ENCODE measurements at places on chromosomes 16 and 17.

DNA sequence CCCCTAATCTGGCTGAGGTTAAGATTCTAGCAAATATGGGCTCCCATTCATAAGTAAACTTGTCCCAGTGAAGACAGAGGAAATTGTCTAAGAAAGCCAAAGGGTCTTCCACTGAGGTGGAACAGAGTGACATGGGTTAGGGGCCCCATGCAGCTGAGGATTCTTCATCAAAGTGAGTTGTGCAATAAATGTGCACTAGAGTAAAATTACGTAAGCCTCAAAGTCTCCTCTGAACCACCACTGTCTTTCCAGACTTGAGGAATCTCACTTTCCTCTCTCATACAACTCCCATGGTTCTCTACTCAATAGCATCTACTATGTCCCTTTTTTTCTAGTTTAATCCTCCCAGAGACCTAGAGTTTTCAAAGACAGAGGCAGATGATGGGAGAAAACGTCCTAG, 132.4 kb downstream of the CA10 start:
- DNase-seq, result peak; percentile 17

GRCh38 chr16:67562918-67563707, 787 bp downstream of the CTCF start:
- DNase-seq, result peak; percentile 73

DNA sequence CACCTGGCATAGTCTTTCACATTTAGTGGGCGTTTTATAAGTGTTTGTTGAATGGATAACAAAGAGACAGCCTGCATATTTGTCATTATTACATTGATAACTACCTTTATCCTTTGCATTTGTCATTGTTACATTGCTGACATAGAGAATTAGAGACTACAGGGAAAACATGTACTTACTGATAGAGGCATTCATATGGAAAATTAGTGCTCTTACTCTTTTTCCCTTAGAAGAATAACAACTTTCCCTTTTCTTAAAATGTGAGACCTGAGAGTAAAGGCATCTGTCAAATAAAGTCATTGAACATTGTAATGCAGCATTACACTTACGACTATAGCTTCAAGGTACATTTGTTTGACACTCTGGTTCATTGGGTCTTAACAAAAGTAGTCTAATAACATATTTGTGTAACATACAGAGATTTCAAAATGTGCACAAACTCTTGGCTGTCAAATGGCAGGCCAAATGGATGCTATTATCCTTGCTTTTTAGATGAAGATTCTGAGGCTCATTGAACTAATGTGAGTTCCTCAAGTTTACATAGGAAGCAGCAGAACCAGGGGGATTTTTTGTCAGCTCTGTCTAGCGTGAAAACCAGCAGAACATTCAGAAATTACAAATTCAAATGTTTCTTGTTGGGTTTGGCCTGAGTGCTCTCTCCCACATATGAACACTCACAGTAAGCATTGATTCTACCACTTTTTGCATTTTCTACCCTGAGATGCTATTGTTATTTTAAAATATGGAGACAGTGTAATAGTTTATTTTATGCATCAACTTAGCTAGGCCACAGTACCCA, 28.5 kb downstream of the SMIM36 start:
- no peak for DNase-seq

DNA sequence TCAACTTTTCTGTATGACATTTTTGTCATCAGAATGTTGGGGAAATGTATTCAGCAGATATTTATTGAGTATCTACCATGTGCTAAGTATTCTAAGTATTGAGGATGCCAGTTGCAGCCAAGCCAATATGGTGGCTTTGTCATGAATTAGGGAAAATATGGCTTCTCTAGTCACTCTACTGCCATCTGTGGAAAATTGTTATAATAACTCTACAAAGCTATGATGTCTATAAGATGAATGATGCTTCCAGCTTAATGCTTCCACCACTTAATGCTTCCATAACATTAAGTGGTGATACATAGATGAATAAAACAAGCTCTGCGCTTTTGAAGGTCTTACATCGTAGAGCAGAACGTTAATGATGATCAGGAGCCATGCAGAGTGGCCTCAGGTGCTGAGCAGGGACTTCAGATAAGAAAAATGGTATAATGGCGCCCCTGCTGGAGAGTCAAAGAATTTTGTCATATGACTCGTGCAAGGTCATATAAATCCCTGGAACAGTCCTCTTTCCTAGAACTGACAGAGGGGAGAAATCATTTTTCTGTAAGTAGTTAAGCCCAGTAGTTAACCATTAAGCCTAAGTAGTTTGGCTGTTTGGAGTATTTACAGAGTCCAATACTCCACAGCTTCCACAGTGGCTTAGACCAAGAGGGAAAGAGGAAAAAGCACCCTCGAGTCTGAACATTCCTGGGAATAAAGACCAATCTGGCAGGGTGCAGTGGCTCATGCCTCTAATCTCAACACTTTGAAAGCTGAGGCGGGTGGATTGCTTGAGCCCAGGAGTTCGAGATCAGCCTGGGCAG, 2.7 kb upstream of the TMIGD1 start:
- peak; percentile 42 for DNase-seq

DNA sequence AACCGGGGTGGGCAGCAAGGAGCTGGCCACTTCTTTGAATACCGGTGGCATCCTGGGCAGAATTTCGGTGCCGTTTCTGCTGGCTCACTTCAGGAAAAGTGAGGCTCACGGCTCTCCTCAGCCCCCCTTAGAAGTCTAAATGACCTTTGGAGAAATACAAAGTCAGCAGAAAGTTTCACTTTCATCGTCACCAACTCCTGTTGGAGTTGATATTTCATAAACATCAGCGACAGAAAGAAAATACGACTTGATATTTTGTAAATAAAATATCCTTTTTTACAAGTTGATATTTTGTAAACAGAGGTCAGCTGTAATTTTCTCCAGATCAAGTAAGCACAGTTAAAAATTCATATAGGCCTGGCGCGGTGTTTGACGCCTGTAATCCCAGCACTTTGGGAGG, 781 bp downstream of the ZNF75A start:
- DNase-seq, result no peak

DNA sequence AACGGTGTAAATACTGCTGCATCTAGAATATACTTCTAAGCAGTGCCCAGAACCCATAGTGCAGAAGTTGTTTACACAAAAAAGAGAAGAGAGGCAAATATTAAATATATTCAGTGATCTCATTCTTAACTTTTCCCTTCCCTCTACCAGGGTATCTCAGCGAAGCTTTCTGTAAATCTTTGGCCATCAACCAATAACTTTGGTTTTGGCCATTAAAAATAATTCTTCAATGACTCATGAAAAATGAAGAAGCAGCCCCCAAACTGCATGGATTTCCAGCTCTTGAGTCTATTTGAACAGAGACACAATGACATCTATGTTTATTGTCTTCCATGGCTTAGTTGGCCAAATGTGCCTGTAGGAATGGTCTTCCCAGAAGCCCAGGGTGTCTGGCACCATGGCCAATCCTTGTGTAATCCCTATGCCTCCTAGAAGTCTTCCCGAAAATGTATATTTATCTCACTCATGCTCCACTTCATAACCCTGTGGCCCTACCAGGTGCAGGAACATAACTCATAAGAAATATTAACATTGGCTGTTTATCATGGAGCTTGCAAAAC, 646.6 kb downstream of the TOX3 start:
- peak; percentile 8 for DNase-seq

DNA sequence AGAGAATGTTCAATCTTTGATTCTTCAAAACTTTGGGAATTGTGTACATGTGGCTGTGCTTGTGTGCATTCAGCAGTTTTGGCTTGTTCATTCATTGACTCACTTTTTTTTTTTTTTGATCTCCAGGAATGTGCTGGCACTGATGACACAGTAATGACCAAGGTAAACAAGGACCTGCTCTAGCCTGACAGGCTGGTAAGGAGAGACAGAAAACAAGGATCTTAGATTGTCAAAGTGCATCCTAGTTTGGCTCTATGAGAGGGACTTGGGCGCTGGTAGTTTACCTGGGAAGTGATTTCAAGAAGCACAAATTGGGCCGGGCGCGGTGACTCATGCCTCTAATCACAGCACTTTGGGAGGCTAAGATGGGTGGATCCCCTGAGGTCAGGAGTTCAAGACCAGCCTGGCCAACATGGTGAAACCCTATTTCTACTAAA, 233.1 kb upstream of the WSCD1 start:
- DNase-seq, result peak; percentile 35

GRCh38 chr17:66535611-66536010, 233.2 kb downstream of the PRKCA start:
- no peak for DNase-seq

DNA sequence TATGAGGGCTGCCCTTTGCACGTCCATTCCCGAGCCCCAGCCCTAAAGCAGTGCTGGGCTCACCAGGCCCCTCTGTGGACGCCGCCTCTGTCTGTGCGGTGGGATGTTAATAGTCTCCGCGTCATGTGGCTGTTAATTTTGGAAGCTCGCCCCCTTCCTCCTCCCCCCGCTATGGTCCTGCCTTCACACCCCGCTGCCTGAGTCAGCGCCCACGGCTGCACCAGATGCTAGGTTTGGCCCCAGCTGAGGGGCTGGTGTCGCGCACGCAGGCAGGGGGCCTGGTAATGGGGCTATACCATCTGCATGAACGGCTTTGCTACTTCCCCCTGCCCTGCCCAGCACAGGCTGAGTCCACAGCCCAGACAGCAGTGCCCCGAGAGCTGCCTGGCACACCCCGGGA, 4.1 kb upstream of the SSTR5 start:
- no peak for DNase-seq

GRCh38 chr16:82293671-82294070, 123.6 kb upstream of the MPHOSPH6 start:
- no peak for DNase-seq

DNA sequence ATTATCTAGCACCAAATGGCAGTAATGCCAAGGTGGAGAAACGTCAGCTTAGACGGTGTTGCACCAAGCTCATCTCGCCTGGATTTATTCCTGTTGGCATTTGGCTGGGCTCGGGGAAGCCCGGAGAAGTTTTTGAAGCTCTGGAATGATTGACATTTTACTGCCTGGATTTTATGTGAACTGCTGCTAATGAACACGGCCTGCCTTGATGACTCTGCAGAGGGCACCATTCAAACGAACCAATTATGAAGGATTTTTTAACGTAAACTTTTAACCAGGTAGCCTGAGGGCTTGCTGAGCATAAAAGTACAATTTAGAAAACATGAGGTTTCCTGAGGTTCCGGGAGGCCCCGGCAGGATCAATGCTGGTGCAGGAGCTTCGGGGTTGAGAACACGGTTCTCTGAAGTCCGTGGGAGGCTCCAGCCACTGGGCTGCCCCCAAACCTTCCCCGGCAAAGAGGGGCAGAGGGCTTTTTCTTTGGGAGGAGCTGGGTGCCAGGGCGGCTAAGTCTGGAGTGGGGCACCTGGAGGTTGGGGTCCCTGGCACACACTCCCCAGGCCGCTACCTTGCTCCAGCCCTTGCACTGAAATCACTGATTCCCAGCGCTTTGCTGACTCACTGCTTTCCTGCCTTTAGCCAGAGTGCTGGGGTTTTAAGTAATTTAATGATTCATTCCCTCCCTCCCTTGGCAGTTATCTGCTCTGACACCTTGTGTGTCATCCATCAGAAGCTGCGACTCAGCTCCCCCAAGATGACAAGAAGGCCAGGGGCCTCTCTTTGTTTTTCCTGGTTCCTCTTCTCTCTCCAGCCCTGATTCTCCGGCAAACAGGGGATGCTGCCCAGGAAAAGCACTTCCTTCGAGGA, 161.2 kb upstream of the IRX3 start:
- peak; percentile 92 for DNase-seq

DNA sequence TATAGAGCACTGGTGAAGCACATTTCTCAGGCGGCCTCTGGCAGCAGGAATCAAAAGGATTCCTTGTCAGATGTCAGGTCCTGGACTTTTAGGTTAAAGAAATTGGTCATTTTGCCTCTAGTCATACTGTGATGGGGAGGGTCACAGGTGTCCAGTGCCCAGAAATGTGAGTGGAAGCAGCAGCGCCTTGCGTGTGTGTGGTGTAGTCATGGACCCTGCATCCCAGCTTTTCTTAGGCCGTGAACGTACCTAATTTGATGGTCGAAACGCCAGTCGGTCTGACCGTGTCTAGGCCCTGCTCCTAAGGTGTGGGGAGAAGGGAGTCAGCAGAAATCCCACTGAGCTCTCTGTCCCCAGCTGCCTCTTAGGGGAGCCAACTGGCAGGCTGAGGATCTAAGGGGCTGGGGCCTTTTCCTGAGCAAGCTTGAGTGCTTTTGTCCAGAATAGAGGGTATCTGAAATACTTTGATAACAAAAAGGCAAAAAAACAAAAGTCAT, 32.0 kb downstream of the POLR3E start:
- no peak for DNase-seq

GRCh38 chr16:50251375-50252081, 14.8 kb upstream of the ADCY7 start:
- DNase-seq, result peak; percentile 88

GRCh38 chr16:88992351-88993165, 15.6 kb upstream of the CBFA2T3 start:
- DNase-seq, result no peak

GRCh38 chr17:48589060-48589830, 796 bp downstream of the HOXB3 start:
- no peak for DNase-seq

- DNase-seq, result peak; percentile 78
Measured at GRCh38 chr17:59366773-59367656, 35.6 kb downstream of the YPEL2 start.

DNA sequence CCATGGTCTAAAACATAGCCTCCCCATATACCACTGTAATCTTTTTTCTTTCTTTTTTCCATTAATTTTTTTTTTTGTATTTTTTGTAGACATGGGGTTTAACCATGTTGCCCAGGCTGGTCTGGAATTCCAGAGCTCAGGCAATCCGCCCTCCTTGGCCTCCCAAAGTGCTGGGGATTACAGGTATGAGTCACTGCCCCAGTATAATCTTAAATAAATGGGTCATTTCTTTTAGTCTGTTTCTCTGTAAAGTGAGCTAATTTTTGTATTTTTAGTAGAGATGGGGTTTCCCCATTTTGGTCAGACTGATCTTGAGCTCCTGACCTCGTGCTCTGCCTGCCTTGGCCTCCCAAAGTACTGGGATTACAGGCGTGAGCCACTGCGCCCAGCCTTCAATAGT, 5.7 kb upstream of the NME1 start:
- peak; percentile 30 for DNase-seq

DNA sequence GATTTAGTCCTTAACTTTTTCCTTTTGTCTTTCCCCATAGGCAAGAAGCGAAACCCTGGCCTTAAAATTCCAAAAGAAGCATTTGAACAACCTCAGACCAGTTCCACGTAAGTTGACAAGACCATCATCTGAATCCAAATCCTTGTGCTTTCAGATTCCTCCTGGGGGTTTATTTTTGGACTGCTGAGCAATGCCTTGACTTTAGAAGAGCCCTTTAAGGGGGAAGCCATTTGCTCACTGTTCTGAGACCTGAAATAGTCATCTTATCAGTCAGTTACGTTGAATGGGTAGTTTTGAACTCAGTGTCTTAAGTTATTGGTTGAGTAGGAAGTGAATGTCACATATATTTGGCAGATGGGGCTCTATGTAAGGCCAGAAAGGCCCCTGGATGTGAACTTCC, 91.2 kb downstream of the MAP2K6 start:
- no peak for DNase-seq

DNA sequence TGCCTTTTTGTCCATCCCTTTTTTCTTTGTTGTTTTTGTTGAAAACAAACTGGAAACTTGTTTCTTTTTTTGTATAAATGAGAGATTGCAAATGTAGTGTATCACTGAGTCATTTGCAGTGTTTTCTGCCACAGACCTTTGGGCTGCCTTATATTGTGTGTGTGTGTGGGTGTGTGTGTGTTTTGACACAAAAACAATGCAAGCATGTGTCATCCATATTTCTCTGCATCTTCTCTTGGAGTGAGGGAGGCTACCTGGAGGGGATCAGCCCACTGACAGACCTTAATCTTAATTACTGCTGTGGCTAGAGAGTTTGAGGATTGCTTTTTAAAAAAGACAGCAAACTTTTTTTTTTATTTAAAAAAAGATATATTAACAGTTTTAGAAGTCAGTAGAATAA, 4.9 kb downstream of the SOX9 start:
- DNase-seq, result no peak

GRCh38 chr17:81180836-81181810, 15.1 kb upstream of the AATK start:
- DNase-seq, result no peak
